ENCODE measurements at places on chromosomes 2 and 18. TPM values are rescaled to one million over a fixed set of nuclear protein-coding genes. Genes with fewer than 3 reads are reported as not detected.

DNA sequence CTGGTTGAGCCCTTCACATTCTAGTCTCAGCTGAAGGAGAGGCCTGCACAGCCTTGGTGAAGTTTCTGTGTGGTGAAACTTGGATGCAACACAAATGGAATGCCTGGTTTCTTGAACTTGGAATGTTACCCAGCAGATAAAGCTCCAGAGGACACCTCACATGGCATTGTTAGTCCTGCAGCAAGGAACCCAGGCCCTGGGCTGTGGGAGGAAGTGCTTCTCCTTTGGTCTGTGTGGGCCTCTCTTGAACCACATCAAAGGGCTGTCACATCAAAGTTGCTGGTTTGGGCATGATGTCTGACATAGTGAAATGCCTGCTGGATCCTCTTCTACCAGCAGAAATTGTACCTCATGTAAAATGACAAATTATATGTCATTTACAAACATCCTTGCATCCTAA lies 198.5 kb downstream of the FHOD3 start:
- DNase-seq: no peak

- no peak for DNase-seq
Observed at GRCh38 chr2:33484042-33484621, 7.7 kb downstream of the RASGRP3 start.

DNA sequence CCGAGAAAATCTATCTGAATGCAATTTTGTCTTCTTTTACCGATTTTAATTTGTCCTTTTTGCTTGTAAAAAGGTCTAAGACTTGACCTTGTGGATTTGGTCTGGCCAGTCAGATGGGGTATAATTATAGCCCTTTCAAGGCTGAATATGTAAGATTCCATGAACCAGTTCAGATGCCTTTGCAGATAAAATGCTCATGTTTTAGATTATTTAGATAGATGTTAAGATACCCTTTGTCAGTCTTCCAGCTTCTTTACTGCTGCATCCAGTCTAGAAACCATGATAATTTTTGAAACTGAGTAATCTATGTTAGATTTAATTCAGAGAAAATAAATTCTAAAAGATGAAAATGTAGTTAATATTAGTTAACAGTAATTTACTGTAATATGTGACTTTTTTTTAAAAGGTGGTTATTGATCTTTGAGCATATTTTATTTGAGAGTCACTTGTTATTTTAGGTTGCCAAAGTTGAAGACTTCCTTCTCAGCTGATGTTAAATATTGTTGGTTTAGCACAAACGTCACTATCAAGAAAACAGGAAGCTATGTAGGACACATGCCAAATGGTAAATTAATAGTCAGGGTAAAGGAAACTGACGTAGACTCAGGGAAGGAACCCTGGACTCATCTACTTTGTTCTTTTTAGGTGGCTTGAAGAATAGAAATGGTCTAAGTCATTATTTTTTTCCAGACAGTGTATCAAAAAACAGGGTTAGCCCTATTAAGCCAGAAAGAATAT lies 29.8 kb downstream of the BABAM2 start:
- peak; percentile 50 for DNase-seq

DNA sequence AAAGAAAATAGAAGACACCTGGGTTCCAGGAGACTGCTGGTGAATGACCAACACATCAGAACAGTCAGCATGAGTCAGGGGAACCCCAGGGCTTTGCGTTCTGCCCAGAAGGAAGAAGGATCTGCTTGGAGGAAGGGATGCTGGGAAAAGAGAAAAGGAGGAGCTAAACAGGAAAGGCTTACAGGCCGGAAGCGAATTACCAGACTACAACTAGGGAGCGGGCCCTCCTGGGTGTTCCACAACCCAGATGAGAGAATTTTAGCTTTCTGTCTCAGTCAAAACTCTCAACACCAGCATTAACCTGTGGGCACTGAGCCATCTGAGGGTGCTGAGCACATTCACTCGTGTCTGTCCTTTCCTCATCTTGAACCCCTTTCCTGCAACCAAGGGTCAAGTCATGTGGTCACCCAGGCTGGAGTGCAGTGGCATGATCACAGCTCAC lies 19.2 kb downstream of the CDC42EP3 start:
- DNase-seq: no peak

MAIP1 gene
- 53.6 TPM for total RNA-seq

DNA sequence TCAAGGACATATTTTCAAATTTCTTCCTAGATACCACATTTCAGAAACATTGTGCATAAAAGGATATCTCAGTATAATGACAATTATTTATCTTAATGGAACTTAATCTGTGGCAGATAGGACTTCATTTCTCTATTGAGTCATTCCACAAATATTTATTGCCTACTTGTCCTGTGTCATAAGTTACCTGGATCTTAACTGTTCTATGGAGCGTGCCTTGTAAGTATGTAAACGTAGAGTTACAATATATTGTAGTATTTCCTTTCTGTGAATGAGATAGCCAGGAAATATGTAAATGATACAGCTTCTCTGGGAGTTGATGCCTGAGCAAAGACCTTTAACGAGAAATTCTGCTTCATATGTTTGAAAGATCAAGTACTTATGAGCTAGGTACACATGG lies 2.5 kb downstream of the AGFG1 start:
- DNase-seq: peak; percentile 38

- DNase-seq: no peak
Observed at GRCh38 chr2:230941202-230942180, 16.4 kb upstream of the GPR55 start.

DNA sequence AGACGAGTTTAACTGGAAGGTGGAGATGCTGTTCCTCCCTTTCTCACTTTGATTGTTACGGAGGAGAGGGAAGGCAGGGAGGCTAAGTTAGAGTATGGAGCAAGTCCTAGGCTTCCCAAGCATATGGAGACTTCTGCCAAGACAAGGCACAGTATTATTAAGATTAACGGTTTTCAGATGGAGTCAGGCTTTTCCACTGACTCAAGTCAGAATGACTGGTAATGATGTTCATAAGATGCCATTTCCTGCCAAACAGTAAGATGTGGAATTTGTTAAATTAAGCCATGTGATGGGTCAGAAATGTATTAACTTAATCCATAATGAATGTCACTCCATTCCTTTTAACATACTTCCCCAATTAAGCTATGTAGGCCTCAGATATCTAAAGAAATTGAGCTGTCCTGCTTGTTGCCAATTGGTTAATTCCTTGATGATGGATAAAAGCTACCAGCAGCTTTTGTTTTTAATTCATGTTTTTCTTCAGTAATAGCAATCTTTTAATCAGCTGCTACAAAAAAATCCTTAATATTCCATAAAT lies 383.7 kb downstream of the ZNF521 start:
- no peak for DNase-seq

GRCh38 chr2:101418460-101419095 lies 31.3 kb upstream of the CREG2 start:
- DNase-seq: no peak

ASTL gene
- total RNA-seq: 0.18 TPM

DNA sequence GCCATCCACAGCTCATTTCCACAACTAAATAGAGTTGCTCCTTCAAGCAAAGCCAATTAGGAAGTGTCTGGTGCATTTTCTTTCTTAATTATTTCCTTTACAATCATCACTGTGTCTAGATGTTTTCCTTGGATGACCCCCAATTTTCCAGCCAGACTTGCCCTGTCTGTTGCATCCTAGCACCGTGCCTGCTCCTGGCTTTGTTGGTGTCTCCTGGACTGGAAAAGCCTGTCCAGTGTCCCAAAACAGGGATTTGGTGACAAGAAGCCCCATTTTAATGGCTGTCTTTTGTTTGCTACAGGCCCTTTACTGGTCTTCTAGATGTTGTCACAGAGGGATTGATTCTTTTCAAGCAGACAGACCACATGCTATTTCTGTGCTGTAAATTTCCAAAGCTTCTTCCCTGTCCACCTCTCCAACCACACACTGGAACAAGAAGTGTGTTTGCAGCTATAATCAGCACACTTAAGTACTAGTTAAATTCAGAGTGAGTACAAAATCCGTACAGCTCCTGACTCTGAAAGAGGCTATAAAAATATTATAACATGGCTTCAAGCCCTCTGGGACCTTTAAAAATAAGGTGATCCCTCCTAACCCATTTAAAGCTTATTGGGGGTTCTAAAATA lies 38.4 kb downstream of the RNF144A start:
- DNase-seq: no peak

GRCh38 chr2:165305391-165306096 lies 66.3 kb downstream of the SCN2A start:
- DNase-seq: no peak
